Activated CD4-positive, alpha-beta T cell treated with anti-CD3 and anti-CD28 coated beads, Interleukin-2, amount 50 U/mL, for 16 hours (primary cell): ENCODE measurements at places on chromosomes 13 and 19.

DNA sequence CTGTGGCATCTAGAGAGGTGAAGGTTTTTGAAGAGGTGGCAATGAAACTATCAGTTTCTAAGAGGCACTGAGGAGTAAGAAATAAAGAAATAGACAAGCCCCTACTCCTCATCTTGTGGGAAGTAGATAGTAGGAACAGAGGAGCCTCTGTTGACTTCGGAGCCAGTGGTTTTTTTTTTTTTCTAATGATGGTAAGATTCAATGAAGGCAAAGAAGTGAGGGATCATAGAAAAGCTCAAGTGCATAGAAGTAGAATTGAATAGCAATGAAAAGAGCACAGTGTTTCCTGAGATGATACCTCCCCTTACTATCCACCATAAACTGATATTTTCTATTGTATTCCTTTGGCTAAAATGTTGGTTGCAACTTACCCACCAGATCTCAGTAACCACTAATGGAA lies 46.3 kb downstream of the FREM2 start:
- no peak for DNase-seq

DNA sequence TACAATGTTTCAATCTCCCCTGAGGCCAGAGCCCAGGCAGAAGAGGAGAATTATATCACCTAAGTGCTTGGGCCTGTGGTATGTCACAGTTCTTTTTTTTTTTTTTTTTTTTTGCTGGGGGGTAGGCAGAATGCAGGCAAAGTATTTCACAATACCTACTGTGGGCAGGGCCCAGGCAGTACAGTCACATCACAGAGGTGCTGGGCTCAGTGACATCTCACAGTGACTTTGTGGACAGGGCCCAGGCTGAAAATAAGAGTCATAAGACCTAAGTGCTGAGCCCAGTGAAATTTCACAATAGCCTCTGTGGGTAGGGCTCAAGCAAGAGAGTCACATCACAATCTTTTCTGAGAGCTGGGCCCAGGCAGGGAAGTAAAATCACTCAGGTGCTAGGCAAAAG lies 15.9 kb upstream of the ZNF208 start:
- DNase-seq: no peak

- no peak for DNase-seq
These were observed 710.9 kb upstream of the SPRY2 start for GRCh38 chr13:81051873-81052272.

- peak; percentile 89 for DNase-seq
These were observed 10.6 kb downstream of the POU2F2 start for GRCh38 chr19:42121656-42122069.

- peak; percentile 74 for DNase-seq
These were observed 60.9 kb upstream of the MED4 start for GRCh38 chr13:48155848-48156247.

DNA sequence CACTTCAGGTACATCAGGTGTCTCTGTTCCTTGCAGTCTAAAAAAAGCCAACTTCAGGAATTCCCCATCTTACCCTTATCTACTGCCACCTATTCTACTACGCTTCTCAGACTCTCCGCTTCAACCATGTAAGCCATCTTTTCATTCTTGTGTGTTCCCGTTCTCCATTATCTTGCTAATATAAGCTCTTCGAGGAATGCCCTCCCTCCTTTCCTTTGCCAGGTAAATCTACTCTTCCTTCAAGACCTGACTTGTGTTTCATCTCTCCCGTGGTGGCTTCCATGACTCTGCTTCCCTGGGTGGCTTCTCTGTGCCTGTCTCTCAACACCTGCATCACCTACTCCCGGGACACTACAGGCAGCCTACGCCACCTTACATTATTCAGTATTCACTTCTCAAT lies 42.3 kb upstream of the MEDAG start:
- DNase-seq: no peak
